ENCODE measurements at places on chromosomes 1 and 21. TPM values are rescaled to one million over a fixed set of nuclear protein-coding genes. Genes with fewer than 3 reads are reported as not detected.
A peak's percentile ranks its signal among the peaks of the same experiment; 100 is the strongest.

GRCh38 chr1:98054786-98055185 lies 134.0 kb upstream of the DPYD start:
- DNase-seq = no peak
- peaks cover 3% of the 10 kb centered on the region for H3K4me1 ChIP-seq
- no peak overlapping the region for H3K27ac ChIP-seq

- no peak overlapping the region for H3K4me3 ChIP-seq
- H3K27me3 ChIP-seq = no peaks in the 10 kb centered on the region
- no peak overlapping the region for H3K27ac ChIP-seq
- DNase-seq = no peak
Observed at GRCh38 chr1:172477741-172478140, 33.9 kb upstream of the PIGC start.

- H3K27me3 ChIP-seq = no peaks in the 10 kb centered on the region
- H3K27ac ChIP-seq = no peak overlapping the region
Observed at GRCh38 chr21:42398436-42399028, 2.7 kb upstream of the TMPRSS3 start.

The KCNA2 gene
- 0.13 TPM for total RNA-seq

The RGS16 gene
- 7.4 TPM for total RNA-seq

GRCh38 chr1:100896481-100896982 lies 642 bp downstream of the SLC30A7 start:
- no peak for DNase-seq
- no peaks in the 10 kb centered on the region for H3K36me3 ChIP-seq
- H3K4me1 ChIP-seq = peaks cover 3% of the 10 kb centered on the region
- no peaks in the 10 kb centered on the region for H3K27me3 ChIP-seq
- peak overlapping the region; percentile 17 for H3K27ac ChIP-seq

DNA sequence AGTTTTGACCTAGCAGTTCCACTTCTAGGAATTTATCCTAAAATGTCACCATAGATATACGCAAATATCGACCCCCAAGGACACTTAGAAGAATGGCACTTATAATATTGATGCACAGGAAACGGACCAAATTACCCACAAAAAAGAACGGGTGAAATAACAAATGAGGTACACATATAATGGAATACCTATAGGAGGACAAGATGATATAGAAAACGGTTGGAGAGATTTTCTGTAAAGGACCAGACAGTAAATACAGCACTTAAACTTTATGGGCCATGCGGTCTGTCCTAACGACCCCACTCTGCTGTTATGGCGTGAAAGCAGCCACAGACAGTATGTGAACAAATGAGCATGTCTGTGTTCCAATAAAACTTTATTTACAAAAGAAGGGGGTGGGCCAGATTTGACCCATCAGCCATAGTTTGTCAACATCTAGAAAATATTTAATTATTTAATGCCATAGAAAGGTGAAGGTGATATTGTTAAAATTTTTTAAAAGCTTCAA lies 2.4 kb downstream of the TMPRSS3 start:
- no peak overlapping the region for H3K27ac ChIP-seq
- no peak overlapping the region for H3K4me3 ChIP-seq
- no peaks in the 10 kb centered on the region for H3K4me1 ChIP-seq
- no peak for DNase-seq
- no peaks in the 10 kb centered on the region for H3K27me3 ChIP-seq

The CRTC2 gene
- total RNA-seq = 52.5 TPM

GRCh38 chr1:56821462-56821797 lies 2.2 kb upstream of the FYB2 start:
- H3K36me3 ChIP-seq = no peaks in the 10 kb centered on the region
- H3K27me3 ChIP-seq = no peaks in the 10 kb centered on the region
- no peak for DNase-seq
- no peak overlapping the region for H3K27ac ChIP-seq
- no peak overlapping the region for H3K4me3 ChIP-seq

The S100A4 gene
- 37.3 TPM for total RNA-seq

The TARS2 gene
- 8.0 TPM for total RNA-seq

GRCh38 chr1:207787776-207788175 lies 35.9 kb downstream of the CD46 start:
- H3K27ac ChIP-seq = no peak overlapping the region
- H3K4me3 ChIP-seq = no peak overlapping the region
- no peaks in the 10 kb centered on the region for H3K36me3 ChIP-seq
- H3K27me3 ChIP-seq = no peaks in the 10 kb centered on the region
- DNase-seq = no peak
- H3K4me1 ChIP-seq = no peaks in the 10 kb centered on the region

DNA sequence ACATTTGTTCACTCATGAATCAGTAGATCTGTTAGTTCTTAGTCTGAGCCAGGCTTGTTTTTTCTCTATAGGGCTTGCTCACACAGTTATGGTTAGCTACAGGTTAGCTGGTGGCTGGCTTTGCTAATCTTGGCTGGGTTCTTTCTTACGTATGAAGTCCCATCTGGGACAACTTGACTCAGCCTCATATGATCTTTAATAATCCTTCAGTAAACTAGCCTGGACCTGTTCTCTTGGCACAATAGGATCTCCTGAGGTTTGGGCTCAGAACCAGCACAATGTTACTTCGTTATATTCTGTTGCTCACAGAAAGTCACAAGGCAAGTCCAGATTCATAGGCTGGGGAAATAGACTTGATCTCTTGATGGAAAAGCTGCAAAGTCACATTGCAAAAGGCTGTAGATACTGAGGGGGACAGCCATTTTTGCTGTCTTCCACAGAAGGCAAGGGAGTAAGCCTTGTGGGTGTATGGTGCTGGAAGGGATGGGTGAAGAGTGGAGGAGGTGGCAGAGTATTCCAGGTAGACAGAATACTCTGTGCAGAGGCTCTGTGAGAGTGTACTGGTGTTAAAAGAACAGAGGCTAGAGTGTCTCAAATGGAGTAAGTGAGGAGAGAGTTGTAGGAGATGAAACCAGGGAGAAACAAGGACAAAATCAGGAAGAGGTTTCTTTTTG lies 24.4 kb downstream of the EFCAB7 start:
- H3K27me3 ChIP-seq = no peaks in the 10 kb centered on the region
- H3K4me3 ChIP-seq = no peak overlapping the region
- no peak overlapping the region for H3K27ac ChIP-seq

DNA sequence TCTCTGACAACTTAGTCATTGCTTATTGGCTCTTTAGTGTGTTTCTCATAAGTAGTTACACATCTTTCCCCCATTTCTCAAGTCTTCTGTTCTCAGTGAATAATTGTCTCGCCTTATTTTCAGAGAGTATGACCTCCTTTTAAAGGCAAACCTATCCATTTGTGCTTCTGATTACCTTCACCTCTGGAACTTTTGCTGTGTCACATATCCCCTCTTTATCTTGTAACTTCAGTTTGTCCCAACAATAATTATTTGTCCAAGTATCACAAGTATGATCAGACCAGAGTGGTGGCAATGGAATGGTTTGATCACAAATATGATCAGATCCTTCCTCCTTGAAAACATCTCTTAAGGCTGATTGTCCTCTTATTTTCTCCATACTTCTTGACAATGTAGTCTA lies 5.3 kb upstream of the MRPS21 start:
- H3K4me1 ChIP-seq = peaks cover 4% of the 10 kb centered on the region
- H3K4me3 ChIP-seq = no peak overlapping the region
- no peak overlapping the region for H3K27ac ChIP-seq
- no peak for DNase-seq
- no peaks in the 10 kb centered on the region for H3K27me3 ChIP-seq

All from ovary (tissue), 10 donors.